ENCODE measurements at places on chromosomes 6 and 20.
A peak's percentile ranks its signal among the peaks of the same experiment; 100 is the strongest.

DNA sequence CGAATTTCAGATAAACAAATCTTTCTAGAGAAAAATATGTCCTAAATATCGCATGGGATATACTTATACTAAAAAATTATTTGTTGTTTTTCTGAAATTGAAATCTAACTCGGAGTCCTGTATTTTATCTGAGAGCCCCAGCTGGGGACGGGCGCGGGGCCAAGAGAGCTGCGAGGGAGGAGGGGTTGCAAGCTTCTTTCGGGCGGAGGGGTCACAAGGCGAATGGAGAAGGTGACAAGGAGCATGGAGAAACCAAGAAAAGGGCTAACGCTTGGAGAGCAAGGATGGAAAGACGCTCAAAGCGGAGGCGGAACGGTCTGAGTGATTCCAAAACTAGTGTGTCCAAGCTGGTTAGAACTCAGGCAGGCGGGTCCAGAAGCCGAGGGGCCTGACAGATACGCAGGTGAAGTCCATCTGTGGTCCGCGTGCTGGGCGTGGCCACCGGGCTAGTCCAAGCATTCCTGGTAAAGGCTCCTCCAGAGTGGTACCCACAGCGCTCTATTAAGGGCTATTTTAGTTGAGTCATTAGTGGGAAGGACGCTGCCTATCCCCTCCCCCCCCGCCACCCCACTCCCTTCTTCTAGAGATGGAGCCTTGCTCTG is 41.5 kb upstream of the ZNFX1 start:
- no peak for DNase-seq

GRCh38 chr6:27279513-27280063 is 32.1 kb downstream of the PRSS16 start:
- no peak for DNase-seq

GRCh38 chr20:35529552-35529951 is at the start of gene C20orf173:
TSS of gene C20orf173 (minus strand) at chr20:35529652. CDS start at chr20:35529373, 279 bp downstream.
- DNase-seq = no peak

DNA sequence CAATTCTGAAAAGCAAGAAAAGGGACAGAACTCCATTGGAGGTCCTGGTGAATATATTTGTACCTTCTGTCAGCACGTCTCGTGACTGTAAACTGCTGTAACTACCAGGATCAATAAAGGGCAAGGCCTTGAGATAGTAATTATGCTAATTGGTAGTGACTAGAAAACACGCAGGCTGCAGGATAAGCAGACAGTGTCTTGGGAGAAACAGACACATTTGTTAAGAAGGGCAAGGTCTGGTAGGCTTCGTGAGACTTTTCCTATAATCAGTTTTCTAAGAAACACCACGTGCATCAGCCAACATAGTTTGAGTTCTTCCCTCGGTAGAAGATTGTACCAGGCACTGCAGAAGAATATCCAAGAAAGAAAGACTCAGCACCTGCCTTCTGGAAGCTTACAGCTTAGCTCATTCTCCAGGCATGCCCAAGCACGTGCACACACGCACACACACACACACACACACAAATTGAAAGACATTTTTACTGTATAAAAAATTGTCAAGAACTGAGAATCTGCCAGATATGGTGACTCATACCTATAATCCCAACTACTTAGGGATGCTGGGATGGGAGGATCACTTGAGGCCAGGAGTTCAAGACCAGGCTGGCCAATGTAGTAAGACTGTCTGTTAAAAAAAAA is 167.0 kb upstream of the SASH1 start:
- DNase-seq = no peak

GRCh38 chr6:95091823-95092436 is 485.4 kb upstream of the MANEA start:
- peak; percentile 3 for DNase-seq

DNA sequence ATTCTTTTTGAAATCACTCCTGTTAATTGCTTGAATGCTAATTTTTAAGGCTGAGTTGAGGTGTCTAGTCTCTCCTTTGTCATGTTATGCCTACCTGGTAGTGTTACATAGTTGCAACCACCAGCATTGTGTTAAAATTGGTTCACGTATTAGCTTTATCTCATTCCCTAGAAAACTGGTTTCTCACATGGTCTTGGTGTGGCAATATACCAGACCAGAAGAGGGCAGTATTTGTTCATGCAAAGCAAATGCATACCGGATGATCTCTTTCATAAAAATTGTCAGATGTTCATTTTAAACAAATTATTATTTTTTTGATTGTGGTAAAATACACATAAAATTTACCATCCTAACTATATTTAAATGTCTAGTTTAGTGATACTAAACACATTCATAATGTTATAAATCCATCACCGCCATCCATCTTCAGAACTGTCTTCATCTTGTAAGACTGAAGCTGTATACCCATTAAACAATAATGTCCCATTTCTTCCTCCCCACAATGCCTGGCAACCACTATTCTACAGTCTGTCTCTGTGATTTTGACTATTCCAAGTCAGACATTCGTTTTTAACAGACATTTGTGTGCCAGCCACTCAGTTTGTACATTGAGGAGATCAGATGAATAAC is 92.8 kb downstream of the ATRN start:
- DNase-seq = no peak

Measured in NCI-H1092 (cell line).